ENCODE measurements at places on chromosomes 13 and 19.

GRCh38 chr13:80726868-80727267 is 385.9 kb upstream of the SPRY2 start:
- DNase-seq = no peak

GRCh38 chr19:38805180-38805579 is 7.6 kb downstream of the LGALS4 start:
- DNase-seq = no peak

DNA sequence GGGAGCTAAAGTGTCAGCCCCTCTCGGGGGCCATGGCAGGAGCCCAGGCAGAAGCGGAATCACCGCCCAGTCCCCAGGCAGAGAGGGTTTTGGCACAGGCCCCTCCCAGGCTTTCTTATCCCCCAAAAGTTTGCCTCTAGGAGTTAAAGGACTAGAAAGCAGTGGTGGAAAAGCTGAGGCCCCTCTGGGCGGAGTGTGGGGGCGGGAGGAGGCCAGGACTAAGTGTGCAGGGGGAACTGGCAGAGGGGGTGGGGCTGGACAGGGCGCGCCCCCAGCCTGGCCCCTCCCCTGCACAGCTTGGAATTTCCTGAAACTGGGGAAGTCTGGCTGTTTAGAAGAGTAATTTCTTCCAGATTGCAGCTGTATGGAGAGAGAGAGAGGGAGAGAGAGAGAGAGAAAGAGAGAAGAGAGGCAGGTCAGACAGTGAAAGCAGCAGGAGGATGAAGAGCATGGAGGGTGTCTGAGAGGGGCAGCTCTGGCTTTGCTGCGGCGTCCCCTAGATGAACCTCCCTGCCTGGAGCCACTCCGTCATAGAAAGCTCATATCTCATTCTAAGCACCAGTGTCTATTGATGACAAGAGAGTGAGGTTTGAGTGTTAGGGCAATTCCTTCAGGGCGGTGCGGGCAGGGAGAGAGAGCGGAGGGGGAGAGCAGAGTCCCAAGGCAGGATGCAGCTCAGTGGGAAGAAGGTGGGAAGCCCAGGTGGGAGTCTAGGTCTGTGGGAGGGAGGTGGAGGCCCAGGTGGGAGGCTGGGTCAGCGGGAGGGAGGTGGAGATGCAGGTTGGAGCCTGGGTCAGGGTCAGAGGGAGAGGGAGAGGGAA is at the start of gene CDC42EP5:
CDC42EP5 (minus strand) TSS at position 226 of the 821 bp plus-strand sequence. CDS start 7,749 bp downstream, outside the sequence.
- no peak for DNase-seq

DNA sequence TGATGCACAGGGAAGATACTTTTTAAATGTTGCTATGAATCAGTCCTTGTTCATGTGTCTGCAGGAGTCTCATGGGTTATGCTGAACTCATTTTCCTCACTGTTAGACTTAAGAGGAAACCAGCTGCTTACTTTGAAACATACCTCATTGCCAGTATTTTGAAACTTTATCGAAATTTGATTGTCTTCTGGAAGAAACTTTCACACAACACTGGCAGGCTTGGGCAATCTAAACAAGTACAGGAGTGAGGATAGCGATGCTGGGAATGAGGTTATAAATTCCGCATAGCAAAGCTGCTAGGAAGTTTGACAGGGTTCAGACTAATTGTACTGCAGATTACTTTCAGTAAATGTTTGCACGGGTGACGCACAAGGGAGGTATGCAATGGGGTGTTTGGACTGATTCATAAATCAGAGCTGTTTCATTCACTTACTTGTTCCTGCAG is 245.7 kb downstream of the DNAJC15 start:
- no peak for DNase-seq

DNA sequence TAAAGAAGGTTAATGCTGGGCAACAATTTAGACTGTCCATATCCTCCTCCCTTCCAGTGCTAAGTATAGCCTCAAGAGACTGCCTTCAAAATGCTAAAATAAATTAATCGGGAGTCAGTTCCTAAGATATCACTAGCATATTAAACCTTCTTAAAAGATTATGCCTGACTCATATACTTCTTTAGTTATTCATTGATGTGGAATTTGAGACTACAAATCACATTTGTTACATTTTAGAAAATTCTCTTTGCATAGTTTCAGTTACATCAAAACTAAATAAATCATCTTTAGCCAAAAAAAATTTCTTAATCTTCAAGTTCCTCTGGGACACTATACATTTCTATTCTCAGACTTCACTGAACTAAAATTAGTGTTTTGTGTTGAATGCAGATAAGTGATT is 769.1 kb downstream of the PCDH9 start:
- DNase-seq = no peak

DNA sequence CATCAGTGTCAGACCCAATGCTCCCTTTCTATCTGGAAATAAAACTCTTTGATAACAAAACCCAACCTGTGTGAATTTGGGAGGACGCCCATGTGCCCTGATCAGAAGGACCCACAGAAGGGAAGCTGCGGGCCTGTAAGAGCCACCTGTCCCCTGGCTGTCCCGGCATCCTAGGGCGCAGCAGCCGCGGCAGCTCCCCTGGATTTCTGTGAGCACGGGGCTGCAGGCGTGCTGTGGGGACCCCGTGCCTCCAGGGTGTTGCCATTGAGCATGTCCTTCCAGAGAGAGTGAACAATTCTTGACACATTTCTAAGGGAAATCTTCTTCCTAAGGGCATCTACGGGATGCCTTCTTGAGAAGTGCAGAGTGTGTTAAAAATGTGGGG is 60.0 kb downstream of the MCF2L start:
- no peak for DNase-seq

- no peak for DNase-seq
Measured at GRCh38 chr13:34004676-34005075, 186.7 kb downstream of the RFC3 start.

- no peak for DNase-seq
Measured at GRCh38 chr19:5392486-5392885, 51.9 kb upstream of the PTPRS start.

- no peak for DNase-seq
Measured at GRCh38 chr19:18065173-18065495, 21.6 kb downstream of the IL12RB1 start.

GRCh38 chr13:46077265-46077664 is 24.7 kb upstream of the ZC3H13 start:
- no peak for DNase-seq

DNA sequence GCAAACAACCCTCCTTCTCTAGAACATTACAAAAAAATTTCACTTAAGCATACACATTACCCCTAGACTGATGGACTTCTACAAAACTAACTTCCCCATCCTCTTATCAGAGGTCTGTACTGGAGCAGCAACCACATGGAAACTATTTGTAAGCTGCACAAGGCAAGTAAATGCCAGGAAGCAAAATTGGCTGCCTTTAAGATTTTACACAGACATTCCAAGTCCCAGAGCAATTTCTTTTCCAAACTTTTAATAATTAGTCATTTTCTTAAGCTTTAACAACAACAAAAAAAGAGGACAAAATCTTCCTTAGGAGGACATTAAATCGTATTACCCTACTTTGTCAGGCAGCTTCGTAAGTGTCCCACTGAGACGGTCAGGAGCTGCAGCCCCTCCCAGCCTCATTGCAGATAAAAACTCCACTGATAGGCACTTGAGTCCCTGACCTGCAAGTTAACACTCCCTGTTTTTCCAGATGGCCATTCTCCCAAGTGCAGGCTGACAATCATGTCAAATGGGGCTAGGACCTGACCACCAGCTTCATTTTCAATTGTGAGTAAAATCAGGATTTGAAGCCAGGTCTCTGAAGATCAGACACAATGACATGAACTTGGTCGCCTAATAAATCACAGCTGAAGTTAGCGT is 680.1 kb downstream of the DIAPH3 start:
- DNase-seq = no peak

GRCh38 chr13:49409008-49409407 is 34.9 kb downstream of the CAB39L start:
- DNase-seq = no peak

DNA sequence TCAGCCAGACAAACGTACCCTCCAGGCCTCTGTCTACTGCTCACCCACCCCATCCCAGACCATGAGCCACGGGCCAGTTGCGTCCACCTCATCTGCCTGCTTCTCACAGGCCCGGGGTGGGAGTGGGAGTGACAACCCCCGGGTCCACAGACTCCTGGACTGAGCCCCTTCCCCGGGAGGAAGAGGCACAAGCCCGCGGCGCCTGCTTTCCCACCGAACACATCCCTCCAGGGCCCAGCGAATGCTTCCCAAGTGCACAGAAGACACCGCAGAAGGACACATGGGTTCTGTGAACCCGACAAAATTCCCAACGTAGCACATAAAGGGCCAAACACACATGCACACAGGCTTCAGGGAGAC is 18.0 kb upstream of the PLPP2 start:
- no peak for DNase-seq

DNA sequence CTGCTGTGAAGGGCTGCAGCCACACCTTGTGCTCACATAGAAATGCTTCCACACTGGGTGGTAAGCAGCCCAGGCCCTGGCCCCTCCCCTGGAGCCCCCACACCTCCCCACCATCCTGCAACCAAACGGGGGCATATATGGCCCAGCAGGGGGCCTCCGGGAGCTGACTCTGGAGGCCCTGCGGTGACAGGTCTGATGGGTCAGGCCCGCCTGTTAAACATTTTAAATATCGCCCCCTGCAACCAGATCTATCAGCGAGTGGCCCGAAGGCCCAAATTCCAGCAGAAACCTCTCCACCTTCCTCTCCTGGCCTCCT is 48.0 kb upstream of the KATNAL1 start:
- DNase-seq = peak; percentile 10

- DNase-seq = no peak
Measured at GRCh38 chr13:99505814-99506269, 4.6 kb downstream of the TM9SF2 start.

- DNase-seq = no peak
Measured at GRCh38 chr13:102999499-102999898, 66.7 kb downstream of the SLC10A2 start.

- no peak for DNase-seq
Measured at GRCh38 chr13:93339550-93339949, 112.9 kb downstream of the GPC6 start.

GRCh38 chr13:94416454-94417080 is 62.9 kb downstream of the DCT start:
- no peak for DNase-seq
